ENCODE measurements at places on chromosomes 1 and 21.

DNA sequence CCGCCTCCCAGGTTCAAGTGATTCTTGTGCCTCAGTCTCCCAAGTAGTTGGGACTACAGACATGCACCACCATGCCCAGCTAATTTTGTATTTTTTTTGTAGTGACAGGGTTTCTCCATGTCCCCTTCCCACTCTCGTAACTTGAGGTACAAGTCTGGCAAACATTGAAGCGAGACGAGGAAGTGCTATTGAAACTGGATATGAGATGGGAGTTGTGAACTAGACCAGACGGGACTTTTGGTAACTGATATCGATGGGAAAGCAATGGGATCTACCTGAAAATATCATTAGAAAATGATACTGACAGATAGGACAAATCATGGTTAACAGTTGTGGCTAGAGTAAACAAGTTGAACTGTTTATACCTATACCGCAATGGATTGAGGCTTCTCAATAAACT lies 95.2 kb upstream of the TRABD2B start:
- DNase-seq: no peak

DNA sequence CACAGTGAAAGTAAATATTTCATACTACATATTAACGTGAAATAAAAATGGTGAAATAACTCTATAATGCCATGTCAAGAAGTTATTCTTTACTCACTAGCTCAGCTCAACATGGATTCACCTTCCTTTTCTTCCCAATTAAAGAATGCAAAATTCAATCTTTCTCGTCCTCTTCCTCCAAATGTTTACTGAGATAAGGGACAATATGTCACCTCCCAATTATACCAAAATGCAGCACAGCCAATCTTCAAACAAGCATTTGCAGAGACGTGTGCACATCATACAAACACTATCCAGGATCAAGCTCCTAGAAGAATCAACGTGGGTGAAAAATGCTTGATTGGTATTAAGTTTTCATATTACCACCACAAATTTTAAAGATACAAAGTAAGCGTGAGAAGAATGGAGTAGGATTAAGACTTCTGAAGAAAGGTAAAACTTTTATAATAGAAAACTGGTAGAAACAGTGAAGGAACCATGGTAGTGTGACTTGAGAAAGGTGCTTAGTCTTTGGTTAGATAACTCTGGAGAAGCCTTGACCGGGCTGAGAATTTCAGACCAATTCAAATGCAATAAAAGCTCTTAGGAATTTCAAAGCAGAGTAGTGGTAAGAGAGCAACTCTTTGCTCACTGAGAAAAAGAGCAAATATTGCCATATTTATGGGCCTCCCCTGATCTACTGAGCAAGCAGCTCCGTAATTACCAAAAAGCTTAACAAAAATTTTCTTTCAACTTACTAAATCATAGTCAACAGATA lies 7.2 kb downstream of the PTP4A2 start:
- DNase-seq: no peak

DNA sequence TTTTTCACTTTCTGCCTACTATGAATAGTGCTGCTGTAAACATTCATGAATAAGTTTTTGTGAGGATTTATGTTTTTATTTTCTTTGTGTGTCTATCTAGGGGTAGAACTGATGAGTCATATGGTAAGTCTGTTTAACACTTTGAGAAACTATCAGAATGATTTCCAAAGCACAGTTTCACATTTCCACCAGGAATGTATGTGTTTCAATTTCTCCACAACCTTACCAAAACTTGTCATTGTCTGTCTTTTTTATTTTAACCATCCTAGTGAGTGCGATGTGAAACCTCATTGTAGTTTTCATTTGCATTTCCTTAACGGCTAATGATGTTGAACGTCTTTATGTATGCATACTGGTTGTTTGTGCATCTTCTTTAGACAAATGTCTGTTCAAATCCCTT lies 23.5 kb downstream of the RNASEL start:
- DNase-seq: no peak

DNA sequence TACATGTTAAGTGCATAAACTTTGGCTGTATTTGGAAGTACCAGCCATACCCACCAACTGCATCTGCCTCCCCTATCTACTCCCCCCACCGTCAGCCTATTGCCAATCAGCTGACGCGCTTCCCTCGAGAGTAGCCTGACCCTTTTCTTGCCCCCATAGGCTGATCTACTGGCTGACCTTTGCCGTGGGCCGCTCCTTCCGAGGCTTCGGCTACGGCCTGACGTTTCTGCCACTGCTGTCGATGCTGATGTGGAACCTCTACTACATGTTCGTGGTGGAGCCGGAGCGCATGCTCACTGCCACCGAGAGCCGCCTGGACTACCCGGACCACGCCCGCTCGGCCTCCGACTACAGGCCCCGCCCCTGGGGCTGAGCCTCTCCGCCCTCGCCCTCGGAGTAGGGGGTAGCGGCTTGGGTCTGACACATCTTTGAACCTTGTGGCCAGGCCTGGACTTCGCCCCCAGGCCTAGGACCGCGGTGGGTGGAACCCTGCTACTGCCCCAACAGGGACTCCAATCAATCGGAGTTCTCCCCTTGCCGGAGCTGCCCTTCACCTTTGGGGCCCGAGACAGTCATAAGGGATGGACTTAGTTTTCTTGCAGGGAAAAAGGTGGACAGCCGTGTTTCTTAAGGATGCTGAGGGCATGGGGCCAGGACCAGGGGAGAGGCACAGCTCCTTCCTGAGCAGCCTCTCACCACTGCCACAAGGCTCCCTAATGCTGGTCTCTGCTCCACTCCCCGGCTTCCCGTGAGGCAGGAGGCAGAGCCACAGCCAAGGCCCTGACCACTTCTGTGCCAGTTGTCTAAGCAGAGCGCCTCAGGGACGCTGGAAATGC lies 4.0 kb downstream of the GLMP start:
- no peak for DNase-seq

GRCh38 chr21:46295996-46296752 lies 10.0 kb downstream of the YBEY start:
- peak; percentile 48 for DNase-seq

- no peak for DNase-seq
Observed at GRCh38 chr1:87702455-87702854, 373.8 kb downstream of the LMO4 start.

DNA sequence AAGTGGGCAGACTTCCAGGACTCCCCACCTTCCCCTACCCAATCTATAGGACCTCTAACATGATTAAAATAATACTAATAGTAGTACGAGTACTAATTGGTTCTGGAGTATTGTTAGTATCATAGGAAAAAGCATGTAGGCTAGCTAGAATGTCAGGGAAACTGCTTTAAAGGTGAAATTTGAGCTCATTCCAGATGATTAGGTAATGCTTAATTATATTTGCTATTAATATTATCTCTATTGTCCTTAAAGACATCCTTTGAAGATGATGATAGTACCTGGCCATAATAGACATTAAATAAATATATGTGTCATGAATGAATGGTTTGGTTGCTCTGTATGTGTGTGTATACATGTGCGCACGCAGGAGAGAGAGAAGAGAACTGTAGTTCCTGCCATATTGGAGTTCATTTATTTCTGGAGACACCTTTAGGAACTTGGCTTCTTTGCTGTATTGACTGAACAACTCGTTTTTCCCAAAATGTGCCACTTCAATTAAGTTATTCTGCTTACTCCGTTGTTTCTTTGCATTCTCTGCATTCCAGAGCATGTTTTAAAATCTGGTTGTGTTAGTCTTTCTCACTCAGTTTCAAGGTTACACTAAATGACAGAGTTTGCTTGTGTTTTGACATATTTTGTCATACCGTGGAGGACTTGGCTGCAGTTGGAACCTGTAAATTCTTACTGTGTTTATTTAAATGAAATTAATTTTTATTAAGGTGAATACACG lies 117.1 kb downstream of the OSBPL9 start:
- no peak for DNase-seq

DNA sequence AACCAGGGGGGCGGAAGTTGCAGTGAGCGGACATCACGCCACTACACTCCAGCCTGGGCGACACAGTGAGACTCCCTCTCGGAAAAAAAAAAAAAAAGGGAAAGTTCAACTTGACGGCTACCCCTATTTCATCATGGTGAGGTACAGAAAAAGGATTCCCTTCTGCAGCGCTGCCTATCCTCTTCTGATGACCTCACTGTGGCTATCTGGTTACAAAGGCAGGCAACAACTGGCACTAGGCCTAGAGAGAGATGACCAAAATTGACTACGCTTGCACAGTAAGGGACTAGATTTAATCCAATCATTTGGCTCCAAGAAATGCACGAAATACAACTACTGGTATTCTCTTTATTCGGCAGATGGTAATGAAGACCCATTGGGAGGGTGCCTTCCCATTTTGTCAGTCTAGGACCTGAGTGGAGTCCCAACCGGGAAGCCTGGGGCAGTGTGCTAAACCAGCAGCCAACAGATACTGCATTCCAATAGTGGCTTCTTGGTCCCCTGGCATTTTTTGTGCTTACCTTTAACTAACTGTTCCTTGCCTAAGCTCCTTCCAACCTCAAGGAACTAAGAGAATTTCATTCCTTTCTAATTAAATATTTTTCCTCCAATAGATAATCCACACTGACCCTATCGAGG lies 36.6 kb downstream of the ITPKB start:
- no peak for DNase-seq

DNA sequence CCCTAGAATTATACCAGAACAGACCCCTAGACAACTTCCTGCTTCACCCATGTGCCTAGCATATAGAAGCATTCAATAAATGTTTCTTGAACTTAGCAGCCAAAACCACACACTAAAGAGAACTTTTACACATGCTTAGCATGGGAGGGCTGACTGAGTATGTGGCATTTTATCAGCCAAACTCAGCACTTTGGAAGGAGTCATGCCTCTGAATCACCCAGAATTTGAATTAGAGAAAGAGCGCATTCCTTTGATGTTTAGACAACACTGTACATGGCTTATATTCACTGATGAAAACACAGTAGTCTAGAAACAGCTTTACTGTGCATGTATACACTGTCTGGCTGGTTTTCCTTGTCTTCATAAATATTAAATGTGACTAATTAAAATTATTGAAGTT lies 26.1 kb downstream of the SPAG17 start:
- DNase-seq: no peak

GRCh38 chr1:41487126-41488039 lies 2.9 kb upstream of the EDN2 start:
- no peak for DNase-seq

GRCh38 chr1:175162955-175163354 lies 29.6 kb downstream of the KIAA0040 start:
- DNase-seq: no peak

- DNase-seq: no peak
Observed at GRCh38 chr1:155912056-155912536, 947 bp upstream of the RIT1 start.

GRCh38 chr1:21930080-21930571 lies 7.0 kb downstream of the HSPG2 start:
- DNase-seq: no peak

DNA sequence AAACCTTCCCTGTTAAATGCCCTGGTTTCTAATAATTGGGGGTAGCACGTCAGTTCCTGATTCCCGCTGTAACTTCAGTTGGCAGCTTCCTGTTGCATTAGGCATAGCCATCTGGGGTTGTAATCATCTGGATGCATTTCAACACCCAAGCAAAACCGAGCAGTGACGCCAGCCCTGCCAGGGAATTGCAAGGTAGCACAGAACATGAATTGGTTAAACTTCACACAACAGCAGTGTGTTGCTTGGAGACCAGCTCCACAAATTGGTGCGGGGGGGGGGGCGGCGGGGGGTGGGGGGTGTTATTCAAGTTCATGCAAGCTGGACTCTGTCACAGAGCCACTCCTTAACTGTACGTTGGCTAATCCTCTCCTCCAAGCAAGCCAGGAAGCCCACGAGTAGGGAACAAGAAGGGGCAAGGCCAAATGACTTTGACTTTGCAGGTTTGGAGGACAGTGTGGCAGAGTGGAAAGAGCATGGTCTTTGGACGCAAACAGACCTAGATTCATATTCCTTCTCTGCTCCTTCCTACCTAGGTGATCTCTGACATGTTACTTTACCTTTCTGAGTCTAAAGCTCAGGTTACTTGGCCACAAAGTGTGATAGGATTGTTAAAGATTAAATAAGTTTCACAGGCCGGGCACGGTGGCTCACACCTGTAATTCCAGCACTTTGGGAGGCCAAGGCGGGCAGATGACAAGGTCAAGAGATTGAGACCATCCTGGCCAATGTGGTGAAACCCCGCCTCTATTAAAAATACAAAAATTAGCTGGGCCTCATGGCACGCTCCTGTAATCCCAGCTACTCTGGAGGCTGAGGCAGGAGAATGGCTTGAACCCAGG lies 4.7 kb downstream of the LAX1 start:
- no peak for DNase-seq

DNA sequence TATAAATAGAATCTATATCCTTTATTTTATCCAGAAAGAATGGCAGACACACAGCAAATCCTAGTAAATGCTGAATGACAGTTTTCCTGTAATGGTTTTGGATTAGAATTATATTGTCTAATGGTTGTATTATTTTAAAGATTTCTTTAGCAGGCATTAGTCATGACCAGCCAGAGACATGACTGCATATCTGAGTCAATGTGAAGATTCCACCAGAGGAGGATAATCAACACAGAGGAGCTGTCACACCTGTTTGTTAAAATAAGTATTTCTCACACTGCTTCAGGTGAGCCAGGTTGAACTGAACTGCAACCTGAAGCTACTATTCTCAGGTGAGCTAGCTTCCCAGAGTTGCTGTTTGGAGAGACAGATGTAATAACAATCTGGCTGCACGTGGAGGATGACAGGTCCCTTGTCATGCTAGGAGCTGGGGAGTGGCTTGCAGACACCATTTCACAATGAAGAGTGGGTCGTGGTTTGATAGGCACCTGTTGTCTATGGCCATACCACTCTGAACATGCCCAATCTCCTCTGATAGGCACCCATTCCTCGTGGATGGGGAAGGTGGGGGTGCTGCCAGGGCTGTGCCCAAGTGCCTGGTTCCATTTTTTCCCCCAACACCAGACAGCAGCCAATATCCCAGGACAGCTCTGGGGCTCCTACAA lies 94.3 kb downstream of the KCNJ6 start:
- no peak for DNase-seq

GRCh38 chr1:48692235-48692634 lies 84.5 kb downstream of the BEND5 start:
- no peak for DNase-seq

DNA sequence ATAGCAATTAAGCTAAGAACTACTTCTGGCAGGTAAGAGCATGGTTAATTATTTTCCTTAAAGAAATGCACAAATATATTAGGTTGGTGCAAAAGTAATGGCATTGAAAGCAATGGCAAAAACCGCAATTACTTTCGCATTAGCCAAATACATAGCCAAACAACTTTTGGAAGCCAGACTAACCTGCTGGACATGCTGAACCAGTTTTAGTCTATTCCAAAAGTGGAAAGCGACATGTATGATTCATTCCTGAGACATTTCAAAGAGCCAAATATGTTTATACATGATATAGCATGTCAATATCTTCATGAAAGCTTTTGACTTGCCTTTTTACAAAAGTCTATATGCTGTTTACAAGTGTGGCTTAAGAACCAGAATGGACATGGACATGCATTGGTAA lies 23.4 kb upstream of the DR1 start:
- no peak for DNase-seq

GRCh38 chr1:225940385-225941151 lies 452 bp downstream of the LEFTY2 start:
- no peak for DNase-seq

GRCh38 chr1:12532405-12533315 lies 85.3 kb downstream of the DHRS3 start:
- DNase-seq: no peak
